ENCODE measurements at places on chromosomes 6 and 20. TPM values are rescaled to one million over a fixed set of nuclear protein-coding genes. Genes with fewer than 3 reads are reported as not detected.

The BPIFB1 gene
- not detected for total RNA-seq

- DNase-seq: no peak
These were observed 1.4 kb downstream of the PAQR8 start for GRCh38 chr6:52363228-52363867.

DNA sequence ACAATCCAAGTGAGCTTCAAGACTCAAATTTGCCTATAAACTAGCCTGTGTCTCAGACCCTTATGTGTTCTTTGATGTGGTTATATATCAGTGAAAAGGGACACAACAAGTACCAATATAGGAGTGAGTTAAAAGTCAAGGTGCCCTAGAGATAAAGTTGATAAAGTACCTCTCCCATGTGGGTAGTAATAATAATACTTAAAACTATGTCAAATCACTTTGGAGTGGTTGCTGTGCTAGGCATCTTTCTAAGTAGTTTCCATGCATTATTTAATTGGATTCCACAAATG, 100.4 kb downstream of the BMP5 start:
- DNase-seq: no peak

- DNase-seq: no peak
These were observed 26.4 kb downstream of the RMND1 start for GRCh38 chr6:151425561-151425960.

The MUCL3 gene
- not detected for total RNA-seq

DNA sequence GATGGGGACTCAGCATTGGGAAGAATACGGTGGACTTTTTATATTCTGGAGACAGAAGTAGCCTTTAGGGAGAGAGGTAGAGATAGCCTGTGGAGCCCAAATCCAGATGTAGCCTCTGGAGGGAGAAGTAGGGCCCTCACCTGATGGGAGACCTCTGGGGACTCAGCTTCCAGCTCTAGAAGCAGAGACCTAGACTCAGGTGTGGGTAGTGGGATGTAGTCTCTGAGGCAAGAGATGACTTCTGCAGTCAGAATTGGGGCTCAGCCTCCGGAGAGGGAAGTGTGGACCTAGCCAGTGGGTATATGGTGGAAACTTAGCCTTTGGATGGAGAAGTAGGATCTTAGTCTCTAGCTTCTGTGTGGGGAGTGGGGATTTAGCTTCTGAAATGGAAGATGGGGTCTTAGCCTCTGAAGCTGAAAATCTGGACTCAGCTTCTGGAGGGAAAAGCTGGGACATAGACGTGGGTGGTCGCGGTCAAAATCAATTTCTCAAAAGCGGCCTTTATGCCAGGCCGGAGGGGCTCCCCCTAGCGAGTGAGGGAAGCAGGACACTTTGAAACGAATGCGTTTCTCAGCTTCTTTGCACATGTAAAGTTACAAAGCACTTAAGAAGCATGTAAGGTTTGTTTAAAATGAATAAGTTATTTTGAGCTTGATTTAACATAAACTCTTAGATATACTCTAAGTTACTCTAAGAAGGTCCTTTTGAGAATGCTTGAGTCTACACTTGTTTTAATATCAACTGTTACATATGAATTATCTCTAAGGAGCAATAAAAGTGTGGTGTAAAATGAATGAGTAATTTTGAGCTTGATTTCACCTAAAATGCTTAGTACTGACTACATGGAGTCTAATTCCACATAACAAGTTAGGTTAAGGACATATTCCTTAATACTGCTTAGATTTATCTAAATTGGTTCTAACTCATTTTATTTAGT, 12.9 kb upstream of the ZNF343 start:
- DNase-seq: no peak

- no peak for DNase-seq
These were observed 341.8 kb downstream of the CDKAL1 start for GRCh38 chr6:20876036-20876435.

DNA sequence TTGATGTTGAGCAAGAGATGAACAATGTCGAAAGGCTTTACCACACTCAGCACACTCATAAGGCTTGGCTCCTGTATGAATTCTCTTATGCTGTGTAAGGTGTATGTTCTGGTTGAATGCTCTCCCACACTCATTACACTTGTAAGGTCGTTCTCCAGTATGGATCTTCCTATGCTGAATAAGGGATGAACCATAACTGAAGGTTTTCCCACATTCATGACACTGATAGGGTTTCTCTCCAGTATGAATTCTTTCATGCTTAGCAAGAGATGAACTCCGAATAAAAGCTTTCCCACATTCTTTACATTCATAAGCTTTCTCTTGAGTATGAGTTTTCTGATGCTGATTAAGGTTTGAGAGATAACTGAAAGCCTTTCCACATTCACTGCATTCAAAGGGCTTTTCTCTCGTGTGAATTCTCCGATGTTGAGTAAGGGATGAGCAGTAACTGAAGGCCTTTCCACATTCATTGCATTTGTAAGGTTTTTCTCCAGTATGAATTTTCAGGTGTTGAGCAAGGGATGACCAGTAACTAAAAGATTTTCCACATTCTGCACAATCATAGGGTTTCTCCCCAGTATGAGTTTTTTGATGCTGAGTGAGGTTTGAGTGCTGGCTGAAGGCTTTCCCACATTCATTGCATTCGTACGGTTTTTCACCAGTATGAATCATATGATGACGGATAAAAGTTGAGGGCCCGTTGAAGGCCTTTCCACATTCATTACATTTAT, 21.1 kb downstream of the ZNF184 start:
- DNase-seq: no peak

DNA sequence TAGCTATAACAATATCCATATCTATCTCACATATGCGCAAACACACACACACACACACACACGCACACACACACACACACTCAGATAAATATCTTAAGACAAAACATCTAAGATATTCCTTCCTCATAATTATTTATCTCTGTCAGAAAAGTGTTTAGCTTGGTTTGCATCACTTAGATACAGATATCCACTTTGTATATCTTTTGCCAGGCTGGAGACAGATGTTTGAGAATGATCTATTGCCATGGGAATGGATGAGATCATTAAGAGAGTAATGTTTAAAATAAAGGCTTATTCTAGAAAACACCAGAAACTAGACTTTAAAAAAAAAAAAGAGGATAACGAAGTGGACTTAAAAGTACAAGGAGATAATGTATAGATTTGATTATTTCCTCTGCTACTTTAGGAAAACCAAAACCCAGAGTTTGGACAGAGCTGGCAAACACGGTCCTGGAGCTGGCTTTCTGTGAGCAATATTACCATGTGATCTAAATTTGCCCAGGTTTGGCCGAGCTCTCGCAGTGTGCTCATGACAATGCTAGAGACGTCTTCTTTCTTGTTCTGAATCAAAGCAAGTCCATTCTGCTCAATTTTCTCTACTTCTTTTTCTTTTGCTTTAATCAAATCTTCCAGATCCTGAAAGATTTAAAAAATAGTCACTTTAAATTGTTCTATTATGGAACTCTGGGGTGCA, 411.8 kb downstream of the SYNE1 start:
- DNase-seq: no peak

- DNase-seq: no peak
These were observed 11.8 kb upstream of the TCF21 start for GRCh38 chr6:133877116-133877515.

GRCh38 chr6:113358063-113358583, 499.0 kb upstream of the MARCKS start:
- DNase-seq: no peak

The RIPOR3 gene
- 19.7 TPM for total RNA-seq

DNA sequence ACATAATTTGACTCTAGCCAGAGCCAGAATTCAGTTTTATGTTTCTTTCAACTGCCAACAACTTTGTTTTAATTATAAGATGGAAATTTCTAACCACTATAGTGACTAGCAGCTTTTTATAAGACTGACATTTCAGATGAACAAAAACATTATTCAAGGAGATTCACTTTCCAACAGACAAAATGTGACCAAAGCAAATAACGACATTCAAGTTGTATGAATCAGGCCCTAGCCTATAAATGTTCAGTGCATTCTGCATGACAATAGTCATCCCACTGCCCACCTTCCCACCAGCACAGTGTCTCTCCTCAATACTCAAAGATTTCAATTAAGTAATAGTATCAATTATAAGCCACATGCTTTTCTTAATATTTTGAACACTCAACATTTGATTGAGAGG, 200.7 kb downstream of the KHDC1L start:
- no peak for DNase-seq

DNA sequence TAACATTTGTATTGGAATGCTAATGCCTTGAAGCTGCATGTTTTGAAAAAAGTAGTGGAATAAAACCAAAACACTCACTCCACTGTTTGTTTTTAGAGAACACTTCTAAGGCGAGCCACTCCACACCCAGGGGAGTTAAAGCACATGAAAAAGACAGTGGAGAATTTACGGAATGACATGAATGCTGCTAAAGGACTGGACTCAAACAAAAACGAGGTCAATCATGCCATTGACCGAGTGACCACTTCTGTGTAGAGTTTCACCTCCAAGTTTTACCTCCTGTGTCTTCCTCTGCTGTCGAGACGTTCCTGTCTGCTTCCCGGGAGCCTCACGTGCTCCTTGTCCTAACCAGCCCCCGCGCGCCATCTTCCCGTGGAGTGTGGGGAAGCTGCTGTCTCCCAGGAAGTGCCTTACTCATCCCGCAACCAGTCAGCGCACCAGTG, 127.8 kb downstream of the LRRC1 start:
- DNase-seq: no peak

GRCh38 chr20:3430376-3431069, 23.1 kb upstream of the DNAAF9 start:
- DNase-seq: no peak

DNA sequence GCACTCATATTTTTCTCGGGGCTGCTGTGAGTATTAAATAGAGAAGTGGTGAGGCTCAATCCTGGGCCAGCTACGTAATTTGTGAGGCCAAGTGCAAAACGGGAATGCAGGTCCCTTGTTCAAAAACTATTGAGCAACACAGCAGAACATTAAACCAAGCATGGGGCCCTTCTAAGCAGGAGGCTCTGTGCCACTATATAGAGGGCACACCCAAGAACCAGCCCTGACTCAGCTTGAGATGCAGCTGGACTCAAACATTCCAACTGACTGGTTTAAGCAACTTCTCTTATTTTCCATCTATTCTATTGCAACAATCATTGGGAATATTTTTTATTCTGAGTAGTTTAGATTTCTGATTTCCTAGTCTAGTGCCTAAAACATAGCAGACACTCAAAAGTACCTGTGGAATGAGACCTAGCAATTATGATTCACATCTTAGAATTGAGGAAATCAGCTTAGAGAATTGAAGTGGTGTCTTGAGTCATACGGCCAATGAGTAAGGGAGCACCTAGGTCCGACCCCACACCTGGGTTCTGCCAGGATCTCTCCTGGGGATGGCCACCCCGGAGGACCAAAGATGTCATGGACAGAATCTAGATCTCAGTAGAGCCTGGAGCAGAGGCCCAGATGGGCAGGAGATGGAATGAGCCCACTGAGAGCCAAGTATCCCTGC, 1.3 kb downstream of the SIRPB2 start:
- DNase-seq: no peak

- DNase-seq: no peak
These were observed 131.9 kb upstream of the BACH2 start for GRCh38 chr6:90428514-90428913.

DNA sequence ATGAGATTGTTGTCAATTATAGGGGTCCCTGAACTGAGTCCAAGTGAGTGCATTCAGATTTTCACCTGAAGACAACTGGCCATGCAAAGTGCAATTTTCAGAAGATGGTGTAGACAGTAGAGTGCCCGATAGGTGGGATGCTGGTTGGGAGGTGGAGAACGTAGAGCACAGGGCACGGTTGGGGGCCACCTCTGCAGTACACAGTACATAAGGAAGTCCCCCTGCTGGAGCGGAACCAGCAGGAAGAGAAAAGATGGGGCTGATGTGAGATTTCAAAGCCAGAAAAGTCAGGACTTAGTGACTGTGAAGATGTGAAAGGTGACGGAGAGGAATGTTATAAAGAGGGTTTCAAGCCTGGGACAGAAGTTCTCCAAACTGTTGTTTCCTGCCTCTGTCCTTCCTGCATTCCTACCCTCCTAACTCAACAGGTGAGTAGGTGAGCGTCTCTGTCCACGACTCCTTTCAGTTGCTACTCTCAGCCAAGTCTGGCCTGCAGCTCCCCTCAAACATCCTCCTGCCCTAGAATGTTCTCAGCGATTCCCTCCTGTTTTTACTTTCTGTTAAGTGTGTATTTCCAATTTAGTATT, 330.8 kb downstream of the PRL start:
- no peak for DNase-seq

The RSPO3 gene
- total RNA-seq: 30.4 TPM

The PDYN gene
- total RNA-seq: not detected

DNA sequence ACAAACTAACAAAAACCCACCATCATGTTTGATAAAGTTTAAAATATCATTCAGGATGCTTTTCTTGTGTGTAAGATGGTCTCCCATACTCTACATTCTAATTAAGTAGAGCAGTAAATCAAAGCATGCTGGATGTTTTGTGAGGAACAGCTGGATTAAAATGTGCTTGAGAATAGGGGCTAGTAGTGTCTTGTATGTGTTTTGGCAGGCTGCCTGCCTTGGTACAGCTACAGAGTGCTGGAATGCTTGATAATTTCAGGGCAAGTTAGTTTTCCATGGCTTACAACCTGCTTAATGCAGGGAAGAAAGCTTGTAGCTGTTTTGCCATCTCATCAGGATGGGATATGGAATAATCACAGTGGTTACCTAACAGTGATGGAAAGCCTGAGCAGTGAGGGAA, 636.6 kb upstream of the MMS22L start:
- DNase-seq: no peak

- no peak for DNase-seq
These were observed 1.9 kb downstream of the PPP1R18 start for GRCh38 chr6:30684386-30685156.

GRCh38 chr6:146781836-146782235, 183.1 kb downstream of the ADGB start:
- no peak for DNase-seq

GRCh38 chr6:81148751-81149150, 603.7 kb downstream of the TENT5A start:
- DNase-seq: no peak

- no peak for DNase-seq
These were observed 129.1 kb downstream of the DST start for GRCh38 chr6:56513631-56514030.

DNA sequence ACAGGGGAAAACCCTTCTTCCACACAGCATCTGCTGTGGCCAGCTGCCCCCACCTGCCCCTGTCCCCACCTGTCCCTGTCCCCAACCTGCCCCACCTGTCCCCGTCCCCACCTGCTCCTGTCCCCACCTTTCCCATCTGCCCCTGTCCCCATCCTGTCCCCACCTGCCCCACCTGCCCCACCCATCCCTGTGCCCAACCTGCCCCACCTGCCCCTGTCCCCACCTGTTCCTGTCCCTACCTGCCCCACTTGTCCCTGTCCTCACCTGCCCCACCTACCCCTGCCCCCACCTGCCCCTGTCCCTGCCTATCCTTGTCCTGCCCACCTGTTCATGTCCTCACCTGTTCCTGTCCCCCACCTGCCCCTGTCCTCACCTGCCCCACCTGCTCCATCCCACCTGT, 6.4 kb upstream of the MYT1 start:
- DNase-seq: no peak

DNA sequence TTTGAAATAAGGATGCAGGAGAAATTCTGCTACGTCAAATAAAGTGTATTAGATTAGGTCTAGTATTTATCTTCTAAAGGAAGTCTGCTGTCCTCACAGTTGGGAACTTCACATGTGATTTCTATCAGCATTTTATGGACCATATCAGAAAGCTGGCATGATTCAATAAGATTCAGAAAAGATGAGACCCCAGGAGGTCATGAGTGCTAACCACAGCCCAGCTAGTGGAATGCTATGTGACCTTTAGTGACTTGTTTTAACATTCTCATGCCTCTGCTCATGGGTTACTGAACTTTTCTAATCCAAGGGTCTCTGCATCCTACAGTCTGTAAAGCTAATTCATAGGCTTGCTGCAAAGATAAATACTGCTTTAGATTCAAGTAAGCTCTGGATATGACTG, 150.1 kb downstream of the GMPR start:
- DNase-seq: no peak

Measured in mesenteric fat pad (tissue), 1 donor.